Activated CD4-positive, alpha-beta T cell treated with anti-CD3 and anti-CD28 coated beads, Interleukin-2, Interleukin-6, amounts not matched to agents 100 ng/mL and 50 ng/mL, durations not matched to agents 16 hours and 8 hours (primary cell): ENCODE measurements at places on chromosomes 6 and 20.

DNA sequence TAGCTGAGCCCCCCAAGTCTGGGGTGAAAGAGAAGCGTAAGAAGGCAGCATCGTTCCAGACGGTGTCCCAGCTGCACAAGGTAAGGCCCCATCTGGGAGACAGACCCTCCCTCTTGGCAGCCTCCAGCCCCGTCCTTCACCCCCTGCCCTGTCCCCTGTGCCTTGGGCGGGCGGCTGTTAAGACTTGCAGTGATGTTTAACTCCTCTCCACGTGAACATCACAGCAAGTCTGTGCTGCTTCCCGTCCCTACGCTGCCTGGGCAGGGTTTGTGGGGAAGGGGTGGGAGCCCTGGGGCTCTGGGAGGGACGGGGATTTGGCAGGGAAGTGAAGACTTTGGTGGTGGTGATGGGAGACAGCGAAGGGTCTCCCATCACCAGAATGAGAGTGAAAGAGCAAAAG is 34.6 kb downstream of the MYH7B start:
- DNase-seq, result no peak

DNA sequence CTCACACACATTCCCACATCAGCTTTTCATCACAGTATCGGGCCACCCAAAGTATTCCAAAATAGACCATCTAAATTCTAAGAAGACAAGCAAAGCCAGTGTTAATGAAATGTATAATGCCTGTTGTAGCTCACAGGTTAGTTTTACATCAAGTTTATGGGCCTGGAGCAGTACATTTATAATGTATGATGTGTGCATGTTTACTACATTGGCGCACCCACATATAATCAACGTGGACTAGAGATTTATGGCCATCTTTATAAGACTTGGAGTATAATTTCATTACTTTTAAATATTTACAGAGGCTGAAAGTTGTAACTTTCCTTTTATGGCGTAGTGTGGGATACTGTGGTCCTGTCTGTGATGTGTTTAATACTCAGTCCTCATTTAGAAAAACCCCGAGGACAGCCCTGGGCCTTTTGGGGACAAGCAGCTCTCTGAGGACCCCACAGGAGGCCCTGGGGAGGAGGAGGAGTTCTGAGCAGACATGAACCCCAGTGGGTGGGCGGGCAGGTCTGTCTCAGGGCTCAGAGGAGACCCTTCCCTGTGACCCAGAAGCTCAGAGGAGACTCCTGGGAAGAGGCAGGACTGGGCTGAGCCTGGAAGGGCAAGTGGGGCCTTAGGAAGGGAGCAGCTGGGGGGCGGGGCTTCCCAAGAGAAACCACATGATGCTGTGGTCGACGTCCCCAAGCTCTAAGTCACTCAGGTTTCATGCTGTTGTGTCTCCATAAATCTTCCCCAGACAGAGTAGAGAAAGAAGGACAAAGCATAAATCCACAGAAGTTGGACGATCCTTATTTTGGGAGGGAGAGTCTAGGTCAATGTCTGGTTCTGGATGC is 232.1 kb downstream of the PREX1 start:
- DNase-seq, result no peak

DNA sequence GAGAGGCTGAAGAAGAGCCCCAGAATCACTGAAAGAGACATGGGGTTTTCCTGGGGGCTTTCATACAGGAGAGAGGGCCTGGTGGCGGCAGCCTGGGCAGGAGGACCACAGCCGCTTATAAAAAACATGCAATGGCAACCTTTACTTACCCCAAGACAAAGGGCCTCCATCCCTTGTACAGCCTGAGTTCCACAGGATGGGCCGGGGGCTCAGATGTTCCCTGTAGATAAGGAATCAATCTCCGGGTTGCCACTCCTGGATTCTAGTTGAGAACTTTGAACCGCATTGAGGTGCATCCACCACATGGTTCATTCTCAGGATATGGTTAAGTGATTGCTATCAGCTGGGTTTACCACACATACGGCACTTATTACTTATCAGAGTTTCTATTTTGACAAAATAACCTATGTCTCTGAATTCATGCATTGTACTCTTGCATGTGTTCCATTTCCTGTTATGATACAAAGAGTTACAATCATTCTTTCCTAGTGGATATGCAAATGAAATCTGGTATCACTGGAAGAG is 677.6 kb downstream of the KIF16B start:
- DNase-seq, result peak; percentile 42

DNA sequence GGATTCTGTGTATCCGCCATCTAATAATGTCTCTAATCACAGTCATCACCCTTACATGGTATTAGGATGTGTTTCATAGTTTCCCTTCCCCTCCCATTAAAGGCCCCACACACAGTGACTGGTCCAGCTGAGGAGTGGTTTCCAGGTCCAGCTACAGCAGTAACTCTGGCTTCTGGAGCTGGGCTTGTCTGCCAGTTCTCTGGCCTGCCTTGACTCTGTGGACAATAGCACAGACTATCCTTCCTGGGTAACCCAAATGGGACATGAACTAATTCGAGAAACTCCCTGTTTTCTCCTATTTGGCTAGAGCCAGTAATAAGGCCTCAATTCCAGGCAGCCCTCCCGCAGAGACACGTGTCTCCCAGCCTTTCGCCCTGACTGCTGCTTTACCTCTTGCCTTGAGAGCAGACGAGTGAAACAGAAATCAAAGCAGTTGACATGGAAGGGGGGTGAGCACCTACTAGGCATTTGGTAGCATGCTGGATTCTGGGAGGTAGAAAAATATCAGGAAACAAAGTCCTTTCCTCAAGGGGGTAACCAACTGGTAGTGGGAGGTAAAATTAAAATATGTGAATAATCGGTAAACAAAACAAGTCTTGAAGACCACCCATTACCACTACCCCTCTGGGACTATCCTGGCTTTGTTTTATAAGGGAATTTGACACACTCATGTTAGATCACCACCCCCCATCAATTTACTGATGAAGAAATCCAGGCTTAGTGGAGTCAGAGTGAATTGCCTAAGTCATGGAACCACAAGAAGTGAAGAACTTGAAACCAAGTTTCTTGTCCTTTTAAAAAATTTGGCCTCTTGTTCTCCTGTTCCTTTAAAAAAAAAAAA is 1.2 kb downstream of the TRAF3IP2 start:
- no peak for DNase-seq

GRCh38 chr20:25247000-25247517 is 826 bp upstream of the PYGB start:
- DNase-seq, result peak; percentile 10

DNA sequence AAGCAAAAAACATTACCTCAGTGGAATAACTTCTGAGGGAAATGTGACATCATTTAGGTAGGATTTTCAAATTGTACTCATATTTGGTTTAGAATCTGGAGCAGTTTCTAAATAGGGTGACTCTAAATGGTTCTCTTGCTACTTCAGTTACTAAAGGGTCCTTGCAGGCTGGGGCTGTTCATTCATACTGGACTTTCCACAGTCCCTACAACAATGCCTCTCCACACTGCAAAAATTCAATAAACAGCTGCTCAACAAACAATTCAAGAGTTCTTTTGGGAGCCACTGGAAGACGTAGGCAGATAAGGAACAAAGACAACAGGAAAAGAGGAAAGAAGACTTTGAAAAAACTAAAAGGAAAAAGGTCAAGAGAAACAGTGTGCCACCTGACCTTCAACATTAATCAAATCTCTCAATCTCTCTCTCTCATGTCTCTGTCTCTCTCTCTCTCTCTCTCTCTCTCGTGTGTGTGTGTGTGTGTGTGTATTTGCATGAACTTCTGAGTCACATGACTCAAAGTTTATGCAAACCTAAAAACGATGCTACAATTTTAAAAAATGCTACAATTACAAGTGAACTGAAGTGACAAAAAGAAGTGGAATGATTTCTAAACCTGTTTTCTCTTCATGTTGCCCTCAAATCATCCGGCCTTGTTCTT is 14.5 kb downstream of the NOL7 start:
- DNase-seq, result no peak
